Fibroblast of skin of right biceps (primary cell): ENCODE measurements at places on chromosomes 5 and 9.

DNA sequence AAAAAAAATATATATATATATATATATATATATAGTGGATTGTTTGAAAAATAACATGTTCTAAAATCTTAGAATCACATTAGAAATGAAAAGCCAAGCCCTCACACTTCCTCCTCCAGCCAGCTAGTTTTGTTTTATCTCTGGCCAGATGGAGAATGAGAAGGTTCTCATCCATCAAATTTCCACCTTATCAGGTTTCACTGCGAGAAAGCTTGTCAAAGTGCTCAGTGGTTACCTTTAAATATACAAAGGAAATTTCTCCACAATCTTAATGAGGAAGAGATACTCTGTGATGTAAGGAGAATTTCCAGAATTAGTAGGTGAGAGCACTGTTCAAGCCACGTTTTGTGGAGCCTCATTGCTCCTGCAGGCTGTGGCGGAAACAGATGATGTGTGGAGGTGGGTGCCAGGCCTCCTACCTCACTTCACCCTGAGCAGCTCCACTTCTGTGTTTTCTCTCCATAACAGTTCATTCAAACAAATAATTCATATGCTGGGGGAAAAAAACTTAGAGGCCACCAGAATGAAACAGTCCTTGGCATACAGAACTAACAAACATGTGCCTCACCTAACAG lies 71.9 kb downstream of the CDK5RAP2 start:
- DNase-seq: no peak

DNA sequence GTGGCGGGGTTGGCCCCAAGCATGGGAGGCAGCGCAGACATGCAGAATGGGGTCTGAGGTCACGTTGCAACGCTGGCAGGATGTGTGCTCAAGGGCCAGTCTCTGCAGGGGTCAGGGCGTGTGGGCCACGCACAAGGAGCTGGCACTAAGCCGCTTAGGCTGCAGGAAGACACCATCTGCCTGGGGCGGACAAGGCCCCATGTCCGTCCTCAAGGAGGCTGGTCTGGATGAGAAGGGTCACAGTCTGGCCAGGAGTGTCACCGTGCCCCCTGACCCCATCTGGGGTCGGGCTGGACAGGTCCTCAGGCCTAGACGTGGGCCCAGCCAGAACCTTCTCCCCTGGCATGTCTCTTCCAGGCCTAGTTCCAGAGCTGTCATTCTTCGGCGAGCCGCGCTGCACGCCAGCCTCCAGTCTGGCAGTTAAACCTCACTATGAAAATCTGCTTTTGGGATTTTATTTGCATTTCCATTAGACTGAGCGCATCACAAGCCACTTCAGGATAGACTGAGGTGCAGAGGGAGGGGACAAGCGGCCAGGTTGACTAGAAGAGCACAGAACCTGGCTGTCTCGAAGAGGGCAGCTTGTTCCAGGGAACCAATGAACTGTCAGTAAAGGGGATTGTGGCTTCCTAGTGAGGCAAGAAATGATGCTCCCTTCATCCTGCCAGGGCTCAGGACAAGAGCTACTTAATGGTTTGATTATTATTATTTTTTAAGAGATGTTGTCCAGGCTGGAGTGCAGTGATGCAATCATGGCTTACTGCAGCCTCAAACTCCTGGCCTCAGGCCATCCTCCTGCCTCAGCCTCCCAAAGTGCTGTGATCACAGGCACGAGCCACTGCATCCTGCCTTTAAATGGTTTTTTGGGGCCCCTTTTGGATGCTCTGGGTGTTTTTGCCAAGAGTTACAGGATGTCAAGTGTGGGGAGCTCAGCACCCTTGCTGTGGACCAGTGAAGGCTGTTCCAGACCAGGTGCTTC lies 4.3 kb downstream of the BRD3OS start:
- DNase-seq: no peak

DNA sequence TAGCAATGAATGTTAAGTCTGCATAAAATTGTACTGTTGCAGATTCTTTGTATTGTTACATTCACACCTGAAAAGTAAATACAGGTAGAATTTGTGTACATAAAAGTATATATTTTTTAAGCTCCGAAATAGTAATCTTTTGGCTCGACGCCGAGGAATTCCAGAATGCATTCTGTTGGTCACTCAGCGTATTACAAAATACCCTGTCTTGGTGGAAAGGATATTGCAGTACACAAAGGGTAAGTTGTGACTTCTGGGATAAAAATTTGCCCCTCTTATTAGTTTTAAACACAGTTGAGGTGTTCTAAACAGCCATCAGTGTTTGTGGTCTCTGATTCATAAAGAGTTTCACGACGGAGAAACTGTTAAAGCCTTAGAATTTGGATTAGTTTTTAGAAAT lies 257.6 kb downstream of the ARHGEF28 start:
- DNase-seq: no peak

DNA sequence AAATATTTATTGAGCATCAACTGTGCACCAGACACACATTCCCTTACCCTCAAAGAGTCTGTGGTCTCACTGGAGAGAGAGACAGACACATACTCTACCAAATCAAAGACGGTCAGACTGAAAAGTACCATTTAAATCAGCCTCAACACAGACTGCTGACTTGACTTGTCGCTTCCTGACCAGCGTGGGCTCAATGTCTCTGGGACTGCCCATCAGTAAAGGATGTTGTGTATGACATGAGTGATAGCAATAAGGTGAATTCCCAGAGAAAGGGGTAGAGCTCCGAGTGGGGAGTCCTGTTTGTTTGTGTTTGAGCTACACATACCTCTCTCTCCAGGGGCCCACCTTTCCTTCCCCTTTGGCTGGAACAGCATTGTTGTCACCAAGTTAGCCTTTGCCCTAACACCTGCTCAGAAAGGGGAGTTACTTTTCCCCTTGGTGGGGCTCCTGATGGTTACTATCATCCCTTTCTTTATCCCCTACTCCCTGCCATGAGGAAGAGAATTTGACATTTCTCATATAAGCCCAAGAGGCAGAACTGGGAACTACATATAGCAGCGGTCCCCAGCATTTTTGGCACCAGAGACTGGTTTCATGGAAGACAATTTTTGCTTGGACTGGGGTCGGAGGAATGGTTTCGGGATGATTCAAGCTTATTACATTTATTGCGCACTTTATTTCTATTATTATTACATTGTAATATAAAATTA lies 33.9 kb downstream of the NR4A3 start:
- DNase-seq: no peak

DNA sequence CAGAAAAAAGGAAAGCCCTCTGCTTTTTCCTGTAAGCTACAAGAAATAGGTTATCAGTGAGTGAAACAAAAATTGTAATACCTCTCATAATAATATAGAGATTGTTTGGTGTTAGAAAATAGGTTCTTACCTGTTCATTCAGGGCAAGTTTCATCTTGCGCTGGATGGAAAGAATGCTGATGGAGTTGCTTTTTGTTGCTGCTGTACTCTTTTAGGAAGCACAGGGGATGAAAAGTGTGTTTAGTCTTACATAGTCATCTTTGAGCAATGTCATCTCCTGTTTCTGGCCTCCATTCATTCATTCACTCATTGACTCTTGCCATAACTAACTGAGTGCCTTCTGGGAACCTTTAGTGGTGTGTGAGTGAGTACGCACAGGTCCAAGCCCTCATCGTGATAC lies 6.4 kb downstream of the ENTREP1 start:
- DNase-seq: no peak

GRCh38 chr9:121073038-121073437 lies 1.7 kb upstream of the CNTRL start:
- DNase-seq: peak; percentile 84
